ENCODE measurements at places on chromosomes 4 and X. TPM values are rescaled to one million over a fixed set of nuclear protein-coding genes. Genes with fewer than 3 reads are reported as not detected.

CTAG2 gene
- polyA plus RNA-seq = not detected

TMPRSS11B gene
- polyA plus RNA-seq = not detected

CTAG1A gene
- not detected for polyA plus RNA-seq

ABRAXAS1 gene
- polyA plus RNA-seq = 5.8 TPM

- no peak overlapping the region for H3K4me3 ChIP-seq
- peaks cover 5% of the 10 kb centered on the region for H3K4me1 ChIP-seq
- no peaks in the 10 kb centered on the region for H3K36me3 ChIP-seq
- no peak overlapping the region for H3K27ac ChIP-seq
These were observed 57.1 kb upstream of the STX18 start for GRCh38 chr4:4598851-4599411.

DNA sequence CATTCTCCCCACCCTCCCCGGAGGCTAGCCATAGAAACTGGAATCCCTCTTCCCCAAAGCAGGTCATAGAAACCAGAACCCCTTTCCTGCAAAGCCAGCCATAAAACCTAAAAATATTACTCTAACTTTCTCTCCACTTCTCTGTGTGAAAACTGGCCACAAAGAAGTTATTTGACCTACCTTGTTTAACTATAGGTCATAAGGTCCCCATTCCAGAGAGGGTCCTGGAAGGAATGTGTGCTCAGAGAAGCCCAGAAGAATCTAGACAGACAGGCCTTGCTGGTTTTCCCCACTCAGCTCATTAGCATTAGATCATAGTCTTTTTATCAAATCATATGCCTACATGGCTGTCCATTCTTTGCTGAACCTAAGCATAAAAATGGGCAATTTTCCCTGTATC is 52.8 kb upstream of the TEX13A start:
- no peak overlapping the region for H3K27ac ChIP-seq
- no peak overlapping the region for H3K4me3 ChIP-seq
- H3K4me1 ChIP-seq = no peaks in the 10 kb centered on the region
- no peak for DNase-seq
- H3K27me3 ChIP-seq = no peaks in the 10 kb centered on the region
- no peaks in the 10 kb centered on the region for H3K36me3 ChIP-seq

DNA sequence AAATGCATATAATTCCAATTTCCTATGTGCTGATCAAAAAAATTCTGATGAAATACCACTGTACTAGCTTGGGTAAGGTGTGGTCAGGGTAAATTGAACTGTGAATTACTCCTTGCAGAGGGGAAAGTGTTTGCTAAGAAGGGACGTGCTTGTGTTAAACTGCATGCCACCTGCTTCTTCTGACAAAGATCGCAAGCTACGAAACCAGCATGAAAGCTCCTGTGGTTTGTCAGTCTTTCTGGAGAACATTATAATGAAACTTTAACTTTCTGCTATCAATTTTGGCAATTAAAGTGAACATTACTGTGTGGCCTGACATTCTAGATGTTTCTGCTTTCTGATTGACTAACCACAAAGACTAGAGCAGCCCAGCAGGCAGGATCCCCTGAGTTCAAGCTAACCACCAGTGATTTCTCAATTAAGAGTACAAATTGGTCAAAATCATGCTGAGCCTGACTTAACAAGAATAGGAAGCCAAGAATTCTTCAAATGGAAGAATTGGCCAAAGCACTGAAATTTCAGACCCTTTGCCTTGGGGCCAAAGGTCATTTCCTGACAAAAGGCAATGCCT is 239.0 kb downstream of the SLITRK2 start:
- no peak overlapping the region for H3K27ac ChIP-seq
- no peaks in the 10 kb centered on the region for H3K27me3 ChIP-seq
- DNase-seq = no peak
- no peaks in the 10 kb centered on the region for H3K36me3 ChIP-seq
- H3K4me3 ChIP-seq = no peak overlapping the region
- H3K4me1 ChIP-seq = no peaks in the 10 kb centered on the region

GRCh38 chr4:7686070-7686870 is 251.5 kb upstream of the PSAPL1 start:
- no peak overlapping the region for H3K27ac ChIP-seq
- H3K36me3 ChIP-seq = no peaks in the 10 kb centered on the region
- DNase-seq = no peak
- no peaks in the 10 kb centered on the region for H3K4me1 ChIP-seq

GRCh38 chr4:168070903-168071302 is 21.4 kb upstream of the ANXA10 start:
- H3K27ac ChIP-seq = no peak overlapping the region
- H3K27me3 ChIP-seq = no peaks in the 10 kb centered on the region
- no peaks in the 10 kb centered on the region for H3K36me3 ChIP-seq
- no peak overlapping the region for H3K4me3 ChIP-seq
- DNase-seq = no peak

- no peak for DNase-seq
- no peaks in the 10 kb centered on the region for H3K36me3 ChIP-seq
- no peaks in the 10 kb centered on the region for H3K4me1 ChIP-seq
- H3K4me3 ChIP-seq = no peak overlapping the region
- no peaks in the 10 kb centered on the region for H3K27me3 ChIP-seq
- H3K27ac ChIP-seq = no peak overlapping the region
These were observed 53.3 kb upstream of the LNX1 start for GRCh38 chr4:53644607-53645006.

DNA sequence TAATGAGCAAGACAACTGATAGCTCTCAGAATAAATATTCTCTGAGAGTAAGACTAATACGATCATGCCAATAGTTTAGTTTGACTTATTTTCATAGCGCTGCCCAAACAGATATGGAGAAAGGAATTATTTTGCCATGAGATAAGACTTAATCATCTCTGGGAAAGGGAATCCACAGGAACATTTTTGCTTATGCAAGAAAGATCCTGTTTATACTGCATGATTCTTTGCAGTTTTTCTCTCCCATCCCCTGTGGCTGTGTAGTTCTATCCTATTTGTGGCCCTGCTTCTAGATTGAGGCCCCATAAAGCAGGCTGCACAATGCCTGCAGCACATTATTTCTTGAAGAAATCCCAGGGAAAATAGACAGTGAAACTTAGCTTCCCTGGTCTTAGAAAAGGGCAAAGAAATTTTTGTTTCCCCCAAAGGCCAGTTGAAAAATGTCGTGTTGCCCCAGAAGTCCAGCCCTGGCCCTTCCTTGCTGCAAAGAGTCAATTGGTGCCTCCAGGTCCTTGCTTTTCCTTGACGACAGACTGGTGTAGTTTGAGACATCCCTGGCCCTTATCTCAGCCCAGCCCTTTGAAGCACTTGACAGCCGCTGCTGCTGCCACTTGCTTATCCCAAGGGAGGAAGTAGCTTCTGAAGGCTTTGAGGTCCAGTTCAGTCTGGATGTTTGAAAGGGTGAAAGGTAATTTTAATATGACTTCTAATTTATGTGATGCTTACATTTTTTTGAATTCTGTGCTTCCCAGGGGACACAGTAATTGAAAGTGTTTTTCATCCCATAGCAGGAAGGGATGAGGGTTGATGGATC is 45.0 kb upstream of the SH3RF1 start:
- no peaks in the 10 kb centered on the region for H3K36me3 ChIP-seq
- peak; percentile 47 for DNase-seq
- H3K27ac ChIP-seq = no peak overlapping the region
- no peak overlapping the region for H3K4me3 ChIP-seq

GRCh38 chr4:43066415-43066814 is 173.9 kb downstream of the GRXCR1 start:
- no peaks in the 10 kb centered on the region for H3K36me3 ChIP-seq
- H3K27ac ChIP-seq = no peak overlapping the region
- no peak for DNase-seq
- H3K27me3 ChIP-seq = no peaks in the 10 kb centered on the region
- no peak overlapping the region for H3K4me3 ChIP-seq

- no peaks in the 10 kb centered on the region for H3K27me3 ChIP-seq
- DNase-seq = peak; percentile 5
- no peaks in the 10 kb centered on the region for H3K4me1 ChIP-seq
These were observed 431.8 kb downstream of the KCTD8 start for GRCh38 chr4:44016570-44017421.

DNA sequence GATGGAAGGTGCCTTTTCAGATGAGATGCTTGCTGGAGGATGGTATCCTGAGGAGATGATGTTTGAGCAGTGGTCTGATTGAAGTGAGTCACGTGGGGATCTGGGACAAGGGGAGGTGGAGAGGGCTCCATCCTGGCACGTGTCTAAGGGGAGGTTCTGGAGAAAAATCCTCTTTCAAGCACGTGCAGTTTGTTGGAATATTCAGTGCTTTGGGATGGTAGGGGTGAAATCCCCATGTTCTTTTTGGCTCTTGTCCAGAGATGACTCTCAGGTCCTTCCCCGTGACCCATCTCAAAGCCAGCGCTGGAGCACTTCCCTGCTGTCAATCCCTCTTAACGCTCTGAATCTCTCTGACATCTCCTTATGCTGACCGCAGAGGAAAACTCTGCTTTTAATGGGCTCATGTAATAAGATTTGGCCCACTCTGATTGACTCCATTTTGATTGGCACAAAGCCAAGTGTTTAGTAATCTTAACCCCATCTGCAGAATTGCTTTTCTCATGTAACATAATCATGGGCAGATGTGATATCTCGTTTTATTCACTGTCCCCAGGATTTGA is 10.8 kb upstream of the KLKB1 start:
- DNase-seq = peak; percentile 27
- H3K27me3 ChIP-seq = no peaks in the 10 kb centered on the region
- H3K4me1 ChIP-seq = no peaks in the 10 kb centered on the region

GRCh38 chrX:37998586-37999262 is 7.6 kb upstream of the SYTL5 start:
- H3K27me3 ChIP-seq = no peaks in the 10 kb centered on the region
- peaks cover 7% of the 10 kb centered on the region for H3K4me1 ChIP-seq
- DNase-seq = peak; percentile 78
- no peak overlapping the region for H3K4me3 ChIP-seq
- H3K36me3 ChIP-seq = no peaks in the 10 kb centered on the region

DNA sequence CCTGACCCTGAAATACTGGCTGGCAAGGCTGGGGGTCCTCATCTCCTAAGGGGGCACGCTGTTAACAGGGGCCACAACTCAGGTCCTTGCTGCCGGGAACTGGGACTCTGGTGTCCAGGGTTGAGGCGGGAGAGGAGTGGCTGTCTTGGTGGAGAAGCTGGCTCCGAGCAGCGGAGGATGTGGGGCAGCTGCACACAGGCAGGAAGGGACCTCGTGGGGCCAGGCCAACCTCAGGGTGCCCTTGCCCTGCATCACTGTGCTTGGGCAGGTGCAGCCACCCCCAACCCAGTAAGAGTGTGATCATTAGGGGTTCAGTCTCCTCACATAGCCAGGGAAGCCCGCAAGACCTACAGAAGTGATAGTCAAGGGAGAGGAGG is 12.6 kb upstream of the PDE6B start:
- H3K4me3 ChIP-seq = no peak overlapping the region

- no peaks in the 10 kb centered on the region for H3K36me3 ChIP-seq
- H3K4me1 ChIP-seq = no peaks in the 10 kb centered on the region
- no peak overlapping the region for H3K4me3 ChIP-seq
- H3K27me3 ChIP-seq = no peaks in the 10 kb centered on the region
- DNase-seq = no peak
These were observed 46.6 kb upstream of the FAM47C start for GRCh38 chrX:36961590-36961989.

DNA sequence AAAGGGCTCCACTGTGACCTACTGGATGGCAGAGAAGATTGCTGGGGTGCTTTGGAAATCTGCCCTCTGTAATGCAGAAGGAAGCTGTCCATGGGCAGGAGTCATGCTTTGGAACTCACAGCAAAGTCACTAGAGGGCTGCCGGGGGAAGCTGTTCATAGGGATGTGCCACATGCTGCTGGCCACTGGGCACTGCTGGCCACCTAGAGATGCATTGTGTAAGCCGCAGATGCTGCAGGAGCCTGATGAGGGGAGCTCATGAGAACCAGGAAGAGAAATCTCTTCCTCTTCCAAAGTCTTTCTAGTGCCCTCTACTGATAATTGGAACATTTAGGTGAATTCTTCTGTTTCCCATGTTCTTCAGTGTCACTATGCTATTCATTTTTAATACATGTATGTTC is 31.2 kb upstream of the UXT start:
- H3K36me3 ChIP-seq = no peaks in the 10 kb centered on the region
- H3K4me3 ChIP-seq = no peak overlapping the region
- no peak overlapping the region for H3K27ac ChIP-seq
- H3K27me3 ChIP-seq = no peaks in the 10 kb centered on the region

- no peaks in the 10 kb centered on the region for H3K4me1 ChIP-seq
- H3K27ac ChIP-seq = no peak overlapping the region
- H3K27me3 ChIP-seq = no peaks in the 10 kb centered on the region
- DNase-seq = peak; percentile 43
- no peaks in the 10 kb centered on the region for H3K36me3 ChIP-seq
These were observed 10.4 kb downstream of the L1CAM start for GRCh38 chrX:153875391-153876111.

DNA sequence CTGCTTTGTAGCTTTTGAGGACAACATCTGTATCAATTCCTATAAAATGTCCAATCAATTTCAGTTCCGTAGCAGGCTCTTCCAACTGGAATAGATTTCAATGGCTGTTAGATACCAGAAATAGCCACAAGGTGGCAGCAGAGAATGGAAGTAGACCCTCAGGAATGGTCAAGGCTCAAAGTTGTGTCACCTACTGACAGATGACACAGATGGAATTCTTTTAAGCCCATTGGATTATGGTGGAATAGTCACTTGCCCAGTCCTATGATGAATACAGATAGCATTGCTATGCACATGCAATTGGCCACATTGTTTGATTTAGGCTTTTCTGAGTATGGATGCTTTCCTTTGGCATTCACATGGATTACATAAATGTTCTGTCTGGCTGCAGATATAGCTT is 130.4 kb upstream of the RADX start:
- no peaks in the 10 kb centered on the region for H3K27me3 ChIP-seq
- no peaks in the 10 kb centered on the region for H3K36me3 ChIP-seq
- H3K4me1 ChIP-seq = no peaks in the 10 kb centered on the region
- H3K27ac ChIP-seq = no peak overlapping the region

DNA sequence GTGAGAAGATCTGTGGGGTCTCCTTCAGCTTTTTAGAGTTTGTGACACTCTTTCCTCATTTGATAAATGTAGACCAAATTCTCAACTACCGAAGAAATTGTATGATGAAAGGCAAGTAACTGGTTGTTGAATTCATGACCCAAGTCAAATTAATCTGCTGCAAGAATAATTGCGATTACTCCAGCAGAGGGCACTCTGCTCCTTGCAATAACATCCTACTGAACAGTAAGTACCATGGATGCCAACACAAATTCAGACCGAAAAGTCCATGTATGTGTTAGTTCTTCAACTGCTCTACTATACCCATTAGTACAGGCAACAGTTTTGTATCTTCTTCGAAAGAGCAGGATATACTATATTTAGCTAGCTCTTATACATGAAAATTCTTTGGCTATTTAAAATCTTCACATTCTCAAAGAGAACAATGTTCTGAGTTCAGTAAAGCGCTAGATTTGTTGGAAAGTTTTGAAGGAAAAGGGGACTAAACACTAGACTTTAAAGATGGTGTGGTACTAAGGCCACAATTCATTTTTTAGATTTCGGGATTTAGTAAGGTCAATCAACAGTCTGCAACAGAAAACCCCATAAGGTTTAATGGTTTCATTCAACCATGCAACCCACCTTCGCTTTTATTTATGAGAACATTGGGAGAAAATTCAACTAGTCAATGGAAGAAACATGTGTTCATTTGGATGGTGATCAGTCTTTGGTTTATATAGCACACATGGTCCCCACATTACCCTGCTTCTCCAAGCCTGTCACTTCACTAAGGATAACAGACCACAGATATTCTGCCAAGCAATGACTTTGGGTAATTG is 105.4 kb upstream of the TBC1D9 start:
- no peak overlapping the region for H3K4me3 ChIP-seq
- H3K27me3 ChIP-seq = no peaks in the 10 kb centered on the region
- no peak overlapping the region for H3K27ac ChIP-seq
- H3K4me1 ChIP-seq = peaks cover 9% of the 10 kb centered on the region
- DNase-seq = peak; percentile 84
